Activated CD4-positive, alpha-beta T cell treated with anti-CD3 and anti-CD28 coated beads, Interleukin-2, amount 10 ng/mL, durations not matched to agents 7 days and 5 days (primary cell): ENCODE measurements at places on chromosomes 6 and 20. TPM values are rescaled to one million over a fixed set of nuclear protein-coding genes. Genes with fewer than 3 reads are reported as not detected.

GRCh38 chr6:23563323-23563722 lies 562.7 kb upstream of the NRSN1 start:
- DNase-seq: no peak

- DNase-seq: no peak
These were observed 929 bp upstream of the CENPB start for GRCh38 chr20:3787324-3788014.

DNA sequence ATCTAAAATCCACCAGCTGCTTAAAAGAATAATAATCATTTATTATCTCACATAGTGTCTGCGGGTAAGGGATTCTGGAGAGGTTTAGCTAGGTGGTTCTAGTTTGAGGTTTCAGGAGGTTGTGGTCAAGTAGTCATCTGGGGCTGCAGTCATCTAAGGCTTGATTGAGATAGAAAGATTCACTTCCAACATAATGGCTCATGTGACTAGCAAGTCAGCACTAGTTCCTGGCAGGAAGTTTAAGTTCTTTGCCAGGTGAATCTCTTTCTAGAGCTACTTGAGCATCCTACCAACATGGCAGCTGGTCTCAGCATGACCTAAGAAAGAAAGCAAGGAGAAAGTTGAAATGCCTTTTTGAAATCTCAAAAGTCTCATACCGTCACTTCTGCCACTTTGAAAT lies 128.8 kb downstream of the EDN1 start:
- no peak for DNase-seq

GRCh38 chr20:58660855-58661597 lies 9.9 kb downstream of the STX16 start:
- peak; percentile 47 for DNase-seq

- no peak for DNase-seq
These were observed 12.1 kb downstream of the PPP2R5D start for GRCh38 chr6:42996513-42996912.

- DNase-seq: no peak
These were observed 462.7 kb upstream of the SULF2 start for GRCh38 chr20:48247961-48248360.

DNA sequence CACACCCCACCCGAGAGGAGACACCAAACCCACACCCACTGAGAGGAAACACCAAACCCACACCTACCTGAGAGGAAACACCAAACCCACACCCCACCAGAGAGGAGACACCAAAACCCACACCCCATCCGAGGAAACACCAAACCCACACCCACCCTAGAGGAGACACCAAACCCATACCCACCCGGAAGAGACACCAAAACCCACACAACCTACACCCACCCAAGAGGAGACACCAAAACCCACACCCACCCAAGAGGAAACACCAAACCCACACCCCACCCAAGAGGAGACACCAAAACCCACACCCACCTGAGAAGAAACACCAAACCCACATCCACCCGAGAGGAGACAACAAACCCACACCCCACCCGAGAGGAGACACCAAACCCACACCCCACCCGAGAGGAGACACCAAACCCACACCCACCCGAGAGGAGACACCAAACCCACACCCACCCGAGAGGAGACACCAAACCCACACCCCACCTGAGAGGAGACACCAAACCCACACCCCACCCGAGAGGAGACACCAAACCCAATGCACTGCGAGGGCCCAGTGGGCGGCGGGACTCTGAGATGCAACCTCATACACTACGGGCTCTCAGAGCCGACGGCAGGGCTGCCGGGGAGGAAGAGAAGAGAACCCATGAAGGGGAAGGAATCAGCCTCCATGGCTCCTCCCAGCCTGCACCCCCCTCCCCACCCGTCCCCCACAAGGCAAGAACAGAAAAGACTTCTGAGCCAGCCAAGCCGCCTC lies 83.3 kb downstream of the TAF4 start:
- no peak for DNase-seq

DNA sequence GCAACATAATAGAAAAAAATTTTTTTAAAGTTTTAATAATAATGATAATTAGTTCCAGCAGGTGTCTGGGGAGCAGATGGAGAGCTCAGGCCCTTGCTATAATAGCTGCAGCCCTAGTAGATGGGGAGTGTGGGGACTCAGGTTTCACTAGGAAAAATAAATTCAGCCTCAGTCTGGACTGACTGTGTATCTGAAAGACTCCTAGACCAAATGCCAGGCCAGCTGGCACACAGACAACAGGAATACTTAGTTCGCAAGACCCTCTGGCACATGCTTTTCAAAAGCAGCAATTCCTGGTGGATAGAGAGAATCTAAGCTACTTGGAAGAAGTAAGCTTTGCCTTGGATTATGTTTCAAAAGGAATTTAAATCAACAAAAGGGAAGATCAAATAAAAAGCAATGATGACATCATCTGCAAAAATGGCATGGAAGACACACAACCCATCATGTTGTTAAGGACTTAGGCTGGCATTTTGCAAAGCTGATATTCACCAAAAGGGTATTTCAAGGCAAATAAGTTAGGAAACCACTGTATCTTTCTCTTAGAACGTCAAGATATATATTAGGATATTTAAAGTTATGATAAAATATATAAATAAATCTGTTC lies 107.8 kb downstream of the RNGTT start:
- DNase-seq: no peak

- no peak for DNase-seq
These were observed 16.0 kb downstream of the ACSS1 start for GRCh38 chr20:25041813-25042530.

The CRISP2 gene
- total RNA-seq: not detected

The OR2J3 gene
- not detected for total RNA-seq

The LRRN4 gene
- total RNA-seq: not detected

The EMILIN3 gene
- not detected for total RNA-seq
